ENCODE measurements at places on chromosomes 5 and 9.

- DNase-seq: no peak
Measured at GRCh38 chr5:157598350-157598936, 22.9 kb upstream of the ADAM19 start.

- DNase-seq: no peak
Measured at GRCh38 chr5:80796846-80797245, 142.1 kb upstream of the DHFR start.

DNA sequence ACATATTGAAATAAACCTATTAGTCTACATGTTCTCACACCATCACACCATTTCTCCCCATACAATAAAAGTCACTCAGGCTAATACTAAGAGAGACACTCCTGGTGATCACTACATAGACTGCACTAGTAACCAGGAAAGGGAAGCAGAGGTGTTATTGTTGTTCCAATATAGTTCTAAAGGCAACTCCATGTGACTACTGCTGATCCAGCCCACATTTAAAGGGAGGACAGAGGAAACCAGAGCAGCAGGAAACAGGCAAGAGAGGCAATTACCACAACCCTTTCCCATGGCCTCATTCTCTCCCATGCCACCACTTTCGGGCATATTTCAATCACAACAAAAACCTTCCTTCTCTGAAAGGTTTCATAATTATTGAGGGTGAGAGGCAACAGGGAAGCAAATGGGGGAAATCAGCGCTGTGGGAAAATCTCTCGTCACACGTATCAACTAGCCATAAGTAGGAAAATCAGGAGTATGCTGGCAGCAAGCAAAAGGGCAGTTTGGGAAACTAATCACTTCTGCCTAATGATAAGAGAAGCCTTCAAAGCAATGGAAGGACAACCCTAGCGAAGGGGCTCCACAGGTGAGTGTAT is 1.8 kb downstream of the UBAP2 start:
- no peak for DNase-seq

GRCh38 chr5:175819090-175819425 is 52.3 kb upstream of the CPLX2 start:
- no peak for DNase-seq

- no peak for DNase-seq
Measured at GRCh38 chr9:70557661-70558369, 143.4 kb upstream of the KLF9 start.
